ENCODE measurements at places on chromosomes 5 and 9.

GRCh38 chr5:152072091-152072490 lies 147.4 kb upstream of the GLRA1 start:
- DNase-seq, result no peak

GRCh38 chr9:136848393-136849037 lies 694 bp upstream of the PHPT1 start:
- DNase-seq, result peak; percentile 24

DNA sequence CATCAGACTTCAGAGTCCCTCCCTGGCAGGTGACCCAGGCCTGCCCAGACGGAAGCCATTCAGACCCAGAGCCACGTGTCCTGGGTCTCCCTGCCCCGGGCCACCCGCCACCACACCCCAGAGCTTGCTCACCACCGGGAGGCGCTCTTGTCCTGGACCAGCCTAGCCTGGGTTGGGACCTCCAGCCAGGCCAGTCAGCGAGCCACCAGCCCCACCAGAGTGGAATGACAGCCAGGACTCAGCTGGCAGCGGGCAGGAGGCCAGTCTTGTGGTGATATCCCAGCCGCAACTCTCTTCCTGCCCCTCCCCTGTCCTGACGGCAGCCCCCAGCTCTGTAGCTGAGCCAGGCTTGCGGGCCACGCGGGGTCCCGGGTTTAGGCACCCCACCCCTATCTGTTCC lies 1.7 kb upstream of the PTGDS start:
- no peak for DNase-seq

DNA sequence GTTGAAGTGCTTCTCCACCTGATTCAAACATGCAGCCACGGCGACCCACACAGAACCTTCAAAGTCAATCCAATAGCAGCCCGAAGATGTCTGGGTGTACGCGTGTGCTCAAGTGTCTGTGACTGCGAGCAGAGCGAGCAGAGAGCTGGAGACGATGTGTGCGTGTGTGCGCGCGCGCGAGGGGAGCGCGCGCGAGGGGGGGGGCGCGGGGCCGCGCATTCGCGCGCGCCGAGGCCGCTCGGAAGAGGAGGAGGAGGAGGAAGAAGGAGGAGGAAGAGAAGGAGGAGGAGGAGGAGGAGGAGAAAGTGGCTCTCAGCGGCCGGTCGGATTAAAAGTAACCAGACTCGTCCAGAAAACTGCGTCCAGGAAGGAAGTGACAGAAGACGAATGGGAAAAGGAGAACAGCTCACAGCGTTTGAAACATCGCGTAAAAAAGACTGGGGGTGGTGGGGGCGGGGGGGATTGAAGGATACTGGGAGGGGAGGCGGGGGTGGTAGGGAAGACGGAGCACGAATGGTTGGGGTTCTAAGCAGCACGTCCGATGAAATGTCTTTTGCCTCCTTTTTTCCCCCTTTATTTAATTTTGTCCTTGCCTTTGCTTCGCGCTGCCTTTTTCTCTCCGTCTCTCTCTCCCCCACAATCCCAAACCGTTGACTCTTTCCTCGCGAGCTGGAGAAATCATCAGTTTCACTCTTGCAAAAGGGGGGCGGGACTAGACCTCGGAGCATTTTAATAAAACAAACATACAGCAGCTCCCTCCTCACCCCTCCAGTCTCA lies at the start of gene MEF2C:
TSS of gene MEF2C (minus strand) at position 126 of the 777 bp plus-strand sequence. CDS start 59,396 bp downstream, outside the sequence.
- DNase-seq, result peak; percentile 86

- DNase-seq, result no peak
Observed at GRCh38 chr5:63263411-63263810, 684.8 kb downstream of the LRRC70 start.

GRCh38 chr9:119688547-119688946 lies 319.3 kb upstream of the BRINP1 start:
- DNase-seq, result no peak

DNA sequence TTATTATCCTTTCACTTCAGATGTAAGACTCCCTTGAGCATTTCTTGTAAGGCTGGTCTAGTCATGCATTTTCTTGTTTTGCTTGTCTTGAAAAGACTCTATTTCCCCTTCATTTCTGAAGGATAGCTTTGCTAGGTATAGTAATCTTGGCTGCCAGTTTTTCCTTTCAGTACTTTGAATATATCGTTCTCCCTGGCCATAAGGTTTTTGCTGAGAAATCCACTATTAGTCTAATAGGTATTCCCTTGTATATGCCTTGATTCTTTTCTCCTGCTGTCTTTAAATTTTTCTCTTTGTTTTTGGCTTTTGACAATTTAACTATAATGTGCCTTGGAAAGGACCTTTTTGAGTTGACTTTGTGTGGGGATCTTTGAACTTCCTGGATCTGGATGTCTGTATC lies 16.8 kb upstream of the OR2S2 start:
- DNase-seq, result no peak

GRCh38 chr9:78539904-78540303 lies 243.0 kb downstream of the PSAT1 start:
- DNase-seq, result no peak

- peak; percentile 51 for DNase-seq
Observed at GRCh38 chr5:133977161-133977787, 8.8 kb upstream of the C5orf15 start.

GRCh38 chr5:24714746-24715145 lies 70.0 kb upstream of the CDH10 start:
- DNase-seq, result no peak

GRCh38 chr5:137141779-137142178 lies 357.3 kb downstream of the SPOCK1 start:
- no peak for DNase-seq

Measured in suppressor macrophage (primary cell).